Stimulated activated naive CD8-positive, alpha-beta T cell treated with anti-CD3 and anti-CD28 coated beads, Interleukin-15, Interleukin-2, amounts not matched to agents 100 U/mL and 50 U/mL, for 24 hours (primary cell): ENCODE measurements at places on chromosomes 16 and 17.

DNA sequence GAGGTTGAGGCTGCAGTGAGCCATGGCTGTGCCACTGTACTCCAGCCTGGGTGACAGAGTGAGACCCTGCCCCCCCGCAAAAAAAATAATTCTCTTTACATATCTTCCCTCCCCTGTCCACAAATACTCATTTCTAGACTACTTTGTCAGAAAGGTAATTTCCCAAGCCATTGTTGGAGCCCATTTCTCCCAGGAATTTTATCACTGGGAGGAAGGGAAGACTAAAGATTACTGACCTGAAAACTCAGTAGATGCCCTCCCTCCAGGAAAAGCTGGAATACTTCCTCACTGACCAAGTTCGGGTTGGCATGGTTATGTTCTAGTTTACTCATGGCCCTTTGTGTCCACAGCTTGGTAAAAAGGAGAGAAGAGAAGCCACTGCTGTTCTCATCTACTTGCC is 4.1 kb downstream of the CALCOCO2 start:
- no peak for DNase-seq

GRCh38 chr16:23082161-23082788 is 67.0 kb downstream of the USP31 start:
- no peak for DNase-seq

DNA sequence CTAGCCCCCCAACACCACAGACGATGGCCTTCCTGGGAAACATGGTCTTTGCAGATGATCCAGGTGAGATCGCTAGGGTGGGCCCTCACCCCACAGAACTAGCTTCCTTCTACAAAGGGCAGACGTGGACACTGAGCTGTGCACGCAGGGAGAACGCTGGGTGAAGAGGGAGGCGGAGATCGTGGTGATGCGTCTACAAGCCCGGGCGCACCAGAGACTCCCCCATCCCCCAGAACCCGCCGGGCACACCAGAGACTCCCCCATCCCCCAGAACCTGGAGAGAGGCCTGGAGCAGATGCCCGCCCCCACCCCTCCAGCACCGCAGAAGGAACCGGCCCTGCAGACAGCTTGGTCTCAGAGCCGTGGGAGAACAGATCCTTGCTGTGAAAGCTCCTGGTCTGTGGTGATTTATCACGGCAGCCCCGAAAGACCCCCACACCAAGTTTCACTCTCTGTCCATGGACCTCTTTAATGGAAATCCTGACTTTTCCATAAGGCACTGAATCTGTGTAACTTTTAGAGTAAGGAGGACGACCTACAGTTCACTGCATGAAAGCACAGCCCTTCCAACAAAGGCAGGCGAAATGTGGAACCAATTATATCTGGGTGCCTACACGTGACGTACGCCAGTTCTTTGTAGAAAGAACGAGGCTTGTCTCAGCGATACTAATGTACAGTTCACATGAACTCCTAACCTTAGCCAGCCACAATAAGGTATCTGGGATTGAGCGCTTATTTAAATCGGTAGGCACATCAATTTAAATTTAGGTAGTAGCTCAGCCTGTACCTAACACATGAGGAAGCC is 88.5 kb downstream of the ANKRD11 start:
- no peak for DNase-seq

GRCh38 chr17:72294487-72294893 is 173.7 kb downstream of the SOX9 start:
- DNase-seq = no peak

- no peak for DNase-seq
Measured at GRCh38 chr16:79217375-79218011, 383.0 kb downstream of the MAF start.

DNA sequence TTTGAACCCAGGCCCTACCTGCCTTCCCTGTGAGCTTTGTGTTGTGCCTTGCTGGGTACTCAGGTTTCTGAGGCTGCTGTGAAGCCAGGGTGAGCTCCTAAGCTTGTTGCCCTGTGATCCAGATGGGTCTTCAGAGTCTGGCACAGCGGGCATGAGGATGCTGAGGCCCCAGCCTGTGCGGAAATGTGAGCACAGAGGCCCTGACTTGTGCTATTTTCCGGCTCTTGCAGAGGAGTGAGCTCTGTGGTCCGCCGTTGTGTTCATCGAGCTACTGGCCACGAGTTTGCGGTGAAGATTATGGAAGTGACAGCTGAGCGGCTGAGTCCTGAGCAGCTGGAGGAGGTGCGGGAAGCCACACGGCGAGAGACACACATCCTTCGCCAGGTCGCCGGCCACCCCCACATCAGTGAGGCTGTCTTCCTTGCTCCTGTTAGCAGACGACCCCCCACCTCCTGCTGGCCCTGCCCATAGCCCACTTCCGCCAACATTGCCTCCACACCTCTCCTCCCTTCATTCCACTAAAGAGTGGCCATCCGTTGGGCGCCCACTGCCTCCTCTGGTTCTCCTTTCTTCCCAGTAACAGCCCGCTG is 2.7 kb downstream of the PHKG2 start:
- DNase-seq = no peak

GRCh38 chr17:13429201-13429600 is 172.5 kb downstream of the HS3ST3A1 start:
- DNase-seq = no peak

- no peak for DNase-seq
Measured at GRCh38 chr16:88618956-88619667, 19.3 kb upstream of the IL17C start.

- DNase-seq = no peak
Measured at GRCh38 chr17:45395569-45396415, 36.9 kb downstream of the ARHGAP27 start.

- DNase-seq = no peak
Measured at GRCh38 chr17:6749519-6749918, 6.3 kb upstream of the XAF1 start.

DNA sequence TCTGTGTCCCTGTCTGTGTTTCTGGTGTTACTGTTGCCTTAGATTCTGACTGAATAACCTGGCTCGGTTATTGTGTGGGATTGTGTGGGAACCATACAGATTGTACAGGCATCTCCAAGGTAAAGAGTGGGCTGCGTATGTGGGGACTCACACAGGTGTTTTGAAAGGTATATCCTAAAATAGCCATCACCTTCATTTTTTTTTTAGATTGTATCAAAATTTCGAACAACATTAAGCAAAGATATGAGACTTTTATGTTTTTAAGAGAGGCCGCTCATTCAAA is 53.5 kb downstream of the ATP2C2 start:
- no peak for DNase-seq

GRCh38 chr17:78114831-78115723 is 13.5 kb downstream of the TMC6 start:
- DNase-seq = no peak

GRCh38 chr16:2366660-2367309 is 26.3 kb upstream of the ABCA3 start:
- peak; percentile 5 for DNase-seq

GRCh38 chr16:88017587-88018101 is 66.4 kb downstream of the BANP start:
- DNase-seq = no peak

DNA sequence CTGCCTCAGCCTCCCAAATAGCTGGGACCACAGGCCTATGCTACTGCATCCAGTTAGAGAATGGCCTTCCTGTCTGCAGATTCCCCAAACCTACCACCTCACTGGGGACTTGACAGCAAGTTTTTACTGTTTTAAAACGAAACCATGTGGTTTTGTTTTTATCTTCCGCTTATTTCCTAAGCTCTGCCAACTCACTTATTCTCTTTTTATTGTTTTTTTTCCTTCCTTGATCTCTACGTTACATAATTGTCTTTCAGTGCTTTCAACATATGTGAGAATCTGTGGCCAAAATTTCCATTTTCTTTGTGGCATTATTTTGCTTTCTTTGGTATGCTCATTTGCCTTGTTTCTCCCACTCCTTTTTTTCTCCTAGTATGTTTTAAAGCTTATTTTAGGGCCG is 14.6 kb upstream of the SLC38A7 start:
- no peak for DNase-seq

GRCh38 chr16:14241631-14242030 is 170.5 kb downstream of the MRTFB start:
- no peak for DNase-seq

DNA sequence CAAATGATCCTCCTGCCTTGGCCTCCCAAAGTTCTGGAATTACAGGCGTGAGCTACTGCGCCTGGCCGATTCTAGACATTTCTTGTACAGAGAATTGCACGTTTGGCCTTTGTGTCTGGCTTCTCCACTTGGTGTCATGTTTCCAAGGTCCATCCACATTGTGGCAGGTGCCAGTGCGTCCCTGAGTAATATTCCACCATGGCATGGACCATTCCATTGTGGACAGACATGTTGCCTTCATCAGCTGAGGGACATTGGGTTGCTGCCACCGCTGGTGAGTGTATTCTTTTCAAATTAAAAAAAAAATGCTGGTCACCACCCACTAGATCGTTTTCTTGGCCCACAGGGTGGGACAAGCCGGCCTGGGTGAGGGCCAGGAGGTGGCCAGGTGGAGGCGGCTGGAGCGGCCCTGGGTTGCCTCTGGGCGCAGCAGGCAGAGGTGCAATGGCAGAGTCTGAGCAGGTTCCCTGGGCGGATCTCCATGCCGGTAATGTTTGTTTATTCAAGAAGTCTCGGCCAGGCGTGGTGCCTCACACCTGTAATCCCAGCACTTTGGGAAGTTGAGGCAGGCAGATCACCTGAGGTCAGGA is 274.1 kb downstream of the SEC14L1 start:
- no peak for DNase-seq

DNA sequence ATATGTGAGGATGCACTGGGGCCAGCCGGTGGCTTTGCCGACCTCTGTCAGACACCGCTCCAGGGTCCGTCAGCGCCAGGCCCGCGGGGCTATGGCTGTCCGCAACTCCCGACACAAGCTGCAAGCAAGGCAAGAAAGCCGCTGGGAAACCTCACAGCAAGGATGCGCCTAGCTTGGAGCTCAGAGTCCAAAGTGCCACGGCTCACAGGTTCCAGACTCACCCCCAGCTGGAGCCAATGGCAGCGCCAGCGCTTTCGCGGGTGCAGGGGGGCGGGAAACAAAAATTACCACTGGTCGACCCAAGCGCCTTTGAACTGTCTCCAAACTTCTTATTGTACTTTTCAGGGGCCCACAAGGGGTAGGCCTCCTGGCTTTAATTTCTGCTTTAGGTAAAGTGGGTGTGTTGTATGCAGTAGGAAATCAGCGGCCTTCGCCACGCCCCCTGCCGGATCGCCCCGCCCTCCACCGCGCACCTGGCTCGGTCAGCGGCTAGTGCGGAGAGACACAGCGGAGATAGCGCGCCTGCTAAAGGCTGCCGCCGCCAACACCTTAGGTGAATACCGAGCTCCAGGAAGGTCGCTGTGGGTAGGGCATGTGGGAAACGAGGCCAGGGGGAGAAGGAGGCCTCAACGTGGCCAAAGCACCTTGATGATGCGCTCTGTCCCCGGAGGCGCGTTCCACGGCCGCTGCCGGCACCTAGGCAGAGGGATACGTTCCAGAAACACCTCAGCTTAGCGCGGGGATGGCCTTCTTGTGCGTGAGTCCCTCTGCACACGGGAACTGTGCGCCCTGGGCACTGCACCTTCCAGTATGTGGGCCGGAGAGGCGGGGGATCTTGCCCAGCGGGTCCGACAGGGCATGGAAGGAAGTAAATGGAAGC is 61.0 kb upstream of the RBL2 start:
- peak; percentile 77 for DNase-seq

DNA sequence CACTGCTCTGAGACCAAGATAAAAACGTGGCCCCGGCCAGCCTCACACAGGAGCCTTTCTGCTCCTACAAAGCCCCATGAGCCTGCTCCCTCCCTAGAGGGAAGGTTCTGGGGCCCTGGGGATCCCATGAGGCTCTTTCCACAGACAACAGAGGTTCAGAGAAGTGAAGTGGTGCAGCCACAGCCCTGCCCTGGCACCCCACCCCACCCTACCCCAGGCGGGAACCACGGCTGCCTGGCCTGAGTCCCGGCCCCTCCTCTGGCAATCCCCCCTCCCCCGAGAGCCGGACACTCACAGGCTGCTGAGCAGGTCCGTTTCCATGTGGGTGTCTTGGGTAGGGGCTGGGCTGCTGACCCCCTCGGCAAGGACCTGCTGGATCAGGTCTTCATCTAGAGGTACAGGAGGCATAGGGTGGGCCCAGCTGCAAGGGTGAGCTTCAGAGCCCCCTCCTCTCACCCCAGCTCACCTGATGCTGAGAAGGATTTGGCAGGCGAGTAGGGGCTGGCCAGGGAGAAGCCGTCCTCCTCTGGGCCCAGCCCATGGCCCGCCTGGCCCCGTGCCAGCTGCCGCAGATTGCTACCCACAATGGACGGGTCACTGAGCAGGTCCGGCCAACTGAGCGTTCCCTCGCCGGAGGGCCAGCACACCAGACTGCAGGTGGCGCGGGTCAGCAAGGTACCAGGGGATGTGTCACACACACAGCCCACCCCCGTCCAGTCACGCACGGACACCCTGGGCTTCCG is 38.7 kb downstream of the PKD1 start:
- DNase-seq = no peak

DNA sequence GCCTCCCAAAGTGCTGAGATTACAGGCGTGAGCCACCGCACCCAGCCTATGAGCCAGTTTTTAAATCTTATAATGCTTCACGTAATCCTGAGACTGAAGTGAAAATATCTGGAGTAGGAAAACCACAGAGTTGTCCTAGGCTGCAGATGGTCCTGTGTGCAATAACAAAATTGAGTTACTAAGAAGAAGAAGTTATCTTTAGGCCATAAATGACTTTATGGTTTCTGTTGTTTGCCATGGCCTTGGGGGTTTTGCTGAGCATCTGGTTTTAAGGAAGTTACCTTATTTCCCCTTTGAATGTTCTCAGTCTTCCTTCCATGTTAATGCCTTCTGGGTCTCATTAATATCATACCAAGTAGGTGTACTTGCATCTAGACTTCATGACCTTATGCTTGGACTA is 16.5 kb downstream of the NMT1 start:
- DNase-seq = no peak

DNA sequence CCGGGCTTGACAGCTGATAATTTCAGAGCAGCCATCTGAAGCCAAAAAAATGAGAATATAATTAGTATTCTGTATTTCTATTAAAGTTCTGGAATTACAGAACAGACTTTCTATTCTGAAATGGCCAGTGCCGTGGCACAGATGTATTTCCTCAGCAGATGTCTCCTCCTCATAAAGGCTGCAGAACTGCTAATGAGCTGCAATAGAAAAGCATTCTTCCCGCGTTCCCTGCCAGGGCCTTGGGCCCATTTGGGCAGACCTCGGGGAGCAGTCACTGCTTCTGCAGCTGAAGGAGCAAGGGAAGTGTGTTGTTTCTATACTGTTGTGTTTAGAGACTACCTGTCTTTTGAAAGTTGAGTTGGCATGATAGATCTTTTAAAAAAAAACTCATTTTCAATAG is 152.6 kb upstream of the CACNG5 start:
- no peak for DNase-seq

DNA sequence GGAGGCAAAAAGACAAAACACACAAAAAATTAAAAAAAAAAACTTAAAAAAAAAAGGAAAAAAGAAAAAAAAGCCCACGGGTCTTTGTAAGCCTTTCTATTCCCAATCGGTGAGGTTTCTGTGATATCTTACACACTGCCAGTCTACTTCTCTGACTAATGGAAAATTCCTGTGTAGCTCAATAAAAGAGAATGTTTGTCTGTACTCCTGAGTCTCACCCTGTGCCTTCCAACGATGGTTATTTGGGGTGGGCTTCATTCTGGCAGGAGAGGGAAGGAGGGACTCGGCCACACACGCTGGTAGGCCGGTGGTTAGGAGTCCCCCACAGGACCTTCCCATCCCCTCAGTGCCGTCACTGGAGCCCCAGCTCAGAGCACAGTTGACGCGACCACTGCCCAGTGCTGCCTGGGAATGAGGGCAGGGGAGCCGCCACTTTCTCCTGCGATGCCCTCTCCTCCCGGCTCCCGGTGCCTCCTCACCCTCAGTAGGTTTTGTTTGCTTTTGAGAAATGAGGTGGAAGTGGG is 68.0 kb downstream of the AMFR start:
- peak; percentile 10 for DNase-seq

GRCh38 chr16:50260206-50261159 is 5.9 kb upstream of the ADCY7 start:
- DNase-seq = no peak

GRCh38 chr17:41176744-41177387 is 1.2 kb downstream of the KRTAP4-2 start:
- DNase-seq = no peak
